T-helper 1 cell (primary cell): ENCODE measurements at places on chromosomes 7 and 10.

GRCh38 chr10:57979491-57979890 is 288.2 kb downstream of the IPMK start:
- DNase-seq, result no peak

DNA sequence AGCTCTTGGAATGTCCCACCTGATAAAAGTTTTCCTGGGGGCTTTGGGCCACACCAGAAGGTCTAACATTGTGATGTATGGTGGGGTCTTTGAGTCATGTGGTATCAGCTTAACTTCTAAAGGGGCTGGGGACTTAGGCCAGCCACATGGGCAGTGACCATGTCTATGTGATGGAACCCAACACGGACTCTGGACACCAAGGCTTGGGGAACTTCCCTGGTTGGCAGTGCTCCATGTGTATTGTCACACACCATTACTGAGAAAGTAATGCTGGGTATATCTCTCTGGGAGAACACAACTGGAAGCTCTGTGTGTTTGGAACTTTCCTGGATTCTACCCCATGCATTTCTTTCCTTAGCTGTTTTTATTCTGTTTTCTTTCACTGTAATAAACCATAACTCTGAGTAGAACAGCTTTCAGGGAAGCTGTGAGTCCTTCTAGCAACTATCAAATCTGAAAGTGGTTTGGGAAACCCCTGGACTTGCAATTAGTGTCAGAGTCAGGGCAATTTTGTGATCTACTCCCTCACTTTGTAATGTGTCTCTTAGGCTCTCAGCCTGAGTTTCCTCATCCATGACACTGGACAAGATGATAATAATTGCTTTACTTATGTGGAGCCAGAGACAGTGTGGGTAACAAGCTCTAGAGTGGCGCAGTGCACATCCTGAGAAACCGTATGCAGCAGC is 28.4 kb upstream of the AGK start:
- DNase-seq, result no peak

DNA sequence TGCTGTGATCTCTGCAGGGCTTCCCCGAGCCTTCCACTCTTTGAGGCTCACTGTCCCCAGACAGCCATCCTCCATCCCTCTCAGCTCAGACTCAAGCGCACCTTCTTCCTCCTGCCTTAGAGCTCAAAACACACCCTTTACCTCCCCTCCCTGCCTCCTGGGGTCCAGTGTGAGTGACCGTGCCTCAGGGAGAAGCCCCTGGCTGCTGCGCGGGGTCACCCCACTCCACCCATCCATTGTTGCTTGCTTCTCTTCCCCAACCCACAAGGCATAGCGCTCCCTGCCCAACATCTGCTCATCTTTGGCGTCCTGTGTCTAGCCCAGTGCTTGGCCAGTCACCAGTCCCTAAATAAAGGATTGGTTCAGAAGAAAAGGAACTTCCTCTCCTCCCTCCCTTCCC is 170.3 kb downstream of the TCERG1L start:
- no peak for DNase-seq

DNA sequence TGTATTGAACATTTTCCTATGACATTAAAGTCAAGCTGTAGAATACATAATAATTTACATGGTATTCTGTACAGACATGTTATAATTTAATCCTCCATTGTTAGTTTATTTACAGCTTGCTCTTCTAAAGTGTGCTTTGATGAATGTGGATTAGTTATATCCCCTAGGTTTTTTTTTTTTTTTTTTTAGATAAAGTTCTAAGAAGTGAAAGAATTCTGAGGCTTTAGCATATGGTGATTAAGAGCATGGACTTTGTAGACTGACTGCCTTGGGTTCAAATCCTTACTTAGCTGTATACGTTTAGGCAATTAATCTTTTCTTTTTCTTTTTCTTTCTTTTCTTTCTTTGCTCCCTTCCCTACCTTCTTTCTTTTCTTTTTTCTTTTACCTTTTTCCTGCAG is 44.9 kb downstream of the MKLN1 start:
- DNase-seq, result no peak

GRCh38 chr7:90668992-90669391 is 72.9 kb downstream of the CDK14 start:
- no peak for DNase-seq

DNA sequence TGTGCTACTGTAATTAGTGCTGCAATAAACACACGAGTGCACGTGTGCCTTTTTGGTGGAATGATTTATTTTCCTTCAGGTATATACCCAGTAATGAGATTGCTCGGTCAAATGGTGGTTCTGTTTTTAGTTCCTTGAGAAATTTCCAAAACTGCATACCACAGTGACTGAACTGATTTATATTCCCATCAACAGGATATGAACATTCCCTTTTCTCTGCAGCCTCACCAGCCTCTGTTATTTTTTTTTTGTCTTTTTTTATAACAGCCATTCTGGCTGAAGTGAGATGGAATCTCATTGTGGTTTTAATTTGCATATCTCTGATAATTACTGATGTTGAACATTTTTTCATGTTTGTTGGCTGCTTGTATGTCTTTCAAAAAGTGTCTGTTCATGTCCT is 922.9 kb upstream of the LRRN3 start:
- DNase-seq, result no peak

- DNase-seq, result no peak
Observed at GRCh38 chr7:32935558-32935957, 21.7 kb upstream of the FKBP9 start.

GRCh38 chr7:4835398-4836205 is 26.2 kb downstream of the PAPOLB start:
- no peak for DNase-seq

DNA sequence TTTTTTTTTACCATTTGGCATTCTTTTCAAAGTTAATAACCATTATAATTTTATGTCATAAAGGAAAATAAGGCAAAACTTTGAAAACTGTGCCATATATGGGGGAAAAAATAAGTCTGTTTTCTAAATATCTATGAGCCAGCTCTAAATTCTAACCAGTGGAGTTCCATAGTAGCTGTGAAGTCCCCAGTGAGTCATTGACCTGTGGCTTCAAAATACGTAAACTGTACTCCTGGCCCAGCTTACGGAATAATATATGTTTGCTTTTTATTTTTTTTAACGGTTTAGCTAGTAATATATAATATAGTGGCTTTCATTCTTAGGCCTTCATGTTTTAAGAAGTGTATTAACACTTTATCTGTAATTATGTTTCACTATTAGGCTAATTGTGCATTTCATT is 20.5 kb downstream of the ZRANB1 start:
- no peak for DNase-seq

- no peak for DNase-seq
Observed at GRCh38 chr10:71272056-71272771, 46.8 kb upstream of the SLC29A3 start.

- no peak for DNase-seq
Observed at GRCh38 chr10:100759331-100759730, 13.9 kb downstream of the PAX2 start.

- no peak for DNase-seq
Observed at GRCh38 chr10:42783181-42783549, 570 bp downstream of the BMS1 start.

GRCh38 chr10:127877116-127877515 is 15.6 kb downstream of the CLRN3 start:
- DNase-seq, result no peak

GRCh38 chr7:107078517-107078966 is 34.0 kb downstream of the PRKAR2B start:
- DNase-seq, result no peak

- no peak for DNase-seq
Observed at GRCh38 chr7:101932083-101932482, 114.7 kb downstream of the CUX1 start.

- no peak for DNase-seq
Observed at GRCh38 chr10:128048819-128049210, 77.4 kb downstream of the MKI67 start.

GRCh38 chr10:132487241-132488135 is 50.1 kb upstream of the INPP5A start:
- no peak for DNase-seq

- no peak for DNase-seq
Observed at GRCh38 chr10:105148921-105149320, 507.8 kb downstream of the SORCS3 start.

GRCh38 chr7:54705436-54705835 is 53.6 kb downstream of the SEC61G start:
- no peak for DNase-seq

DNA sequence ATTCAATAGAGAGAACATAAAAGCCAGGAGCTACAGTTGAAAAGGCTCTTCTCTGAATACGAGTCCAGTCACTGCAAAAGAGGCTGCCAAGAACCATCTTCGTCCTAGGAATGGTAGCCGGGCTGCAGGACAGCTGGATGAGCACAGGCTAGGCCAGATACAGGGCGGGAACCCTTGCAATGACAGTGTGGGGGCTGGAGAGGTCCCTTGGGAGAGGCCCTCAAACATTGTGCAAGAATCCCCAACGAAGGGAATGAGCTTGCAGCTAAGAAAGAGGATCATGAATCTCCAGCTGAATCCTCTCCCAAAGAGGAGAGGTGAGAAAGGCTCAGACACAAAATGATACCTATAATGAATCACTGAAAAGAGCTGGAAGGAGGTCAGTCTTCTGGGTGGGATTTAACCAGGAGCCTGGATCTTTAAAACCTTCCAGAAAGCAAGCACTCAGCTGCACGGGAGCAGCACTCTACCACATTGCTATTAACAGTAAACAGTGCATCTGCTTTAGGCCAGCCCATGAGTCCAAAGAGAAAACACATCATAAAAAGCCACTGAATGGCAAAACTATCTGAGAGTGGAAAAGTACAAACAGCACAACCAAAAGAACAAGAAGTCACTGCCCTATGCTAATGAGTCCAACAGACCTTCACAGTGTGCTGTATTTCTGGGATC is 287.9 kb downstream of the TNS3 start:
- DNase-seq, result no peak

- DNase-seq, result no peak
Observed at GRCh38 chr7:85061456-85061855, 125.4 kb downstream of the SEMA3D start.

DNA sequence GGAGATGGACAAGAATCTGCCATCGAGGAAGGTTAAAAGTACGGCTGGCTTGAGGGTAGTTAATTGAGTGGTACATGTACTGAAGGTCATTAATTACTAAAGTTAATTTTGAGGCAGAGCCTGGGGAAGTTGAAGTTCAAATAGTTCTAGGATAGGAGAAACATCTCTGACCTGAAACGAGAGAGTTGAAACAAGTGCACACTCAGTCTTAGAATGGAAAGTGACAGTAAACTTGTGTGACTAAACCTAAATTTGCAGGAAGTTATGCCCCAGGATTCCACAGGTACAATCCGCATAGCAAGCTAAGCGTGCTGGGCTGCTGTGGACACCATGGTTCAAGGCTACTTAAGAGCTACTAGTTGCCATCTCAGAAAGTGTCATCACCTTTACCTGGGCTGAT is 209.9 kb downstream of the CHCHD3 start:
- no peak for DNase-seq

GRCh38 chr10:66941491-66941890 is 15.7 kb downstream of the LRRTM3 start:
- no peak for DNase-seq

DNA sequence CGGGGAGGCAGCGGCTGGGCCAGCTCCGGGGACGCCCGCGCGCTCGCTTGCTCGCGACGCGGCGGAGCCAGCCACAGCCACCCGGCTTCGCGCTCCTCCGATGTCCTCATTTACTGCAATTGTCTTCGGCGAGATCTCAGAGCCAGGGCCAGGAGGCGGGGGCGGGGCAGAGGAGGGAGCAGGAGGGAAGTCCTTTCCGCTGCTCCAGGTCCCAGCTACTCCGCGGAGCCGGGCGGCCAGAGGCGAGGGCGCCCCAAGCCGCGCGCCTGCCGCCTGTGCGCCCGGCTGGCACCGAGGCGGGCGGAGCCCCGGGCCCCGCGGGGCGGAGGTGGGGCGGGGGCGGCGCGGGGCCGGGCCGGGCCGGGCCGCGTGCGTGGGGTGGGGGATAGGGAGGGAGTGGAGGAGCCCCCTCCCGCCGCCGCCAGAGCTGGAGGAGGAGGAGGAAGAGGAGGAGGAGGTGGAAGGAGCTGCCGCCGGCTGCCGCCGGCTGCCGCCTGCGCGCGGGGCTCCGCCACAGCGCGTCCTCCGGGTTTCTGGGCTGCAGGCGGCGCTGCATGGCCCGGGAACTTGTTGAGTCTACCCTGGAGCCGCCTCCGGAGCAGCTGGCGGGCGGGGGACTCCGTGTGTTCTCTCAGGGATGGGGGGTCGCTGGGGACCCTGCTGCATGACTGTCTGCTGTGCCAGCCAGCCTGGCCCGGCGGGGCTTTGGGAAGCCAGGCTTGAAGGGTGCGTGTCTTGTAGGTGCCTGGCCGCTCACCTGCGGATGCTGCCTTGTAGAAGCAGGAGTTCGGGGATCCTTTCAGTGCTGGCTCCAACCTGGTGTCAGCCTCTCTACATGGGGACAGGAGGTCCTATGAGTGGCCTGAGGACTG is at the start of gene INSYN2A:
Gene INSYN2A (minus strand): TSS at position 310 of the 872 bp plus-strand sequence. CDS start 20,196 bp downstream, outside the sequence.
- no peak for DNase-seq

DNA sequence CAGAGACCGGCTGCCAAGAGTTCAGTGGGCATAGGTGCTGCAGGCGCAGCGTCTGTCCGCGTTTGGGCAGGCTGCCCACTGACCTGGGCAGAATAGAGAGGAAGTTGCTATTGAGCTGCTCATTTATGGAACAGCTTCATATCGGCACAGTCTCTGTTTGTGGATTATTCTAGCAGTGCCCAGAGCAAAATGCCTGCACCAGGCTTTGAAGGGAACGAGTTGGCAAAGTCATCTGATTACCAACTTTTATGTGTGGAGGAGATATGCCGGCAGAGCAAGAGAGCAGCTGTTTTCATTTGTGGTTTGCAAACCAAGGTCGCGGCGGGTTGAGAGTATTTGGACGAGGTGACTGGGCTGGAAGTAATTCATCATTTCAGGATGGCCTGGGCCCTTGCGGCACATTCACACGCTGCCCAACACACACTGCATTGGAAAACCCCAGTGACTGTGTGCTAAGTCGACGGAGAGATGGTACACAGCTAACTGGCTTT is 228.5 kb downstream of the TCERG1L start:
- no peak for DNase-seq

GRCh38 chr10:37582237-37582636 is 275.2 kb downstream of the ZNF248 start:
- DNase-seq, result no peak

GRCh38 chr10:132447446-132448247 is 50.6 kb downstream of the PWWP2B start:
- DNase-seq, result peak; percentile 69

DNA sequence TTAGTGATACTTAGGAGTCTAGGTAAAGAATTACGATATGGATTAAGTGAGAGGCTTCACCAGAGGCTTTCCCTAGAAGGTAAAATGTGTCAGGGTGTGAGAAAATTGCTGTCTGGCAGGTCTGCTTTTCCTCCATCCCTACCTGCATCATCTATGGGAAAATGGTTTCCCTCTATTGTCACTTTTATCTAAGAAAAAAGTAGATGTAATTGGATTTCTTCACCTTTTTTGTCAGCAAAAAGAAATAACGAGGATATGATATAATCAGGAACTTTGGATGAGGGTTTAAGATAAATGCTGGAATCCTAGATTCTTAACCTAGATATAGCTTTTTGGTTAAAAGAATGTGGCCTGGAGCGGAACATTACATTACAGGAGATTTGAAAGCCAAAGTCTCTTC is 146.1 kb downstream of the MAGI2 start:
- DNase-seq, result no peak

- no peak for DNase-seq
Observed at GRCh38 chr10:35307297-35307696, 29.0 kb upstream of the CCNY start.
